ENCODE measurements at places on chromosomes 6 and 20.

- no peak for DNase-seq
Observed at GRCh38 chr6:34595332-34596184, 39.4 kb upstream of the SPDEF start.

GRCh38 chr6:127582777-127583462, 5.9 kb downstream of the C6orf58 start:
- no peak for DNase-seq

DNA sequence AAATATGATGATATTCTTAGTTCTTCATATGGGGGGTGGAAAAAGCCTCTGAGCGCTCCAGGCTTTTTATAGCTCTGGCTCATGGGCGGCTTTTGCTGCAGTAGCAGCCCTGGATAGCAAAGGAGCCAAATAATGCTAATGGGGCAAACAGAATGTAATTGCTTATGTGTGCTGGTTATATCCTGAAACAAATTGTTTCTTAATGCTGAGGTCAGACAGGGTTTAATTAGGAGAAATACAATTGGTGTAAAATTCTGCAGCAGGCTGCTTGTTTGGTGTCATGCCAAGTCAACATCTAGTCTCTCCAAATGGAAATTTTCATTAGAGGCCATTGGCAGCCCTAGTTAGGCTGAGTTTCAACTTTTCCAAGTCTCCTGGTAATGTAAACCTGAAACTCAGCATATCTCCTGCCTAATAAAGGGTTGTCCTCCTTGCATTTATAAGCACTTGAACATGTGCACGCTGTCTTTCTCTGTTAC, 530.1 kb upstream of the NOX3 start:
- no peak for DNase-seq

- DNase-seq: no peak
Observed at GRCh38 chr6:37623666-37624065, 74.0 kb downstream of the MDGA1 start.

DNA sequence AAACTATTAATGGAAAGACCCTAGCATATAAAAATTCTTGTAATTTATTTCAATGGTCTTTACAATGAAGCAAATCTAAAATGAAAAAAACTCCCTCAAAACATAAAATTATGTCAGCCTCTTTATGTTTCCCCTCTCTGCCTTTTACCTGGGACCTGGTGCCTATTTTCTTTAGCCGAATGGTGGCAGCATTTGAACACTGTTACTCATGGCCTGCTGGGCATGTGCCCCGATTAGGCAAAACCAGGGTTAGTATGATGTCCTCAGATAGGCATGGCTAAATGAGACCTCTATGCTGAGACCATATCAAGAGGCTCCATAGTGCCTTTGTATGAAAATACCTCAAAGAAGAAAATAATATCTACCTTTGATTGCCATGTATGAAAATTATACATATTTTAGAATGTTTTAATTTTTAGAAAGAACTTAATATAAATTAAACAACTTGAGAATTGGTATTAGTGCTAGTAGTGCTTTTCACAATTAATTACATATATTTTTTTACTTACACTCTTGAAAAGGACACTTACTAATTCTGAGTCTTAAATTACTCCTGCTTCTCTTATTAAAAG, 22.5 kb upstream of the C6orf58 start:
- no peak for DNase-seq

- no peak for DNase-seq
Observed at GRCh38 chr20:63187338-63188158, 28.4 kb downstream of the YTHDF1 start.

GRCh38 chr20:33667245-33667675, 517 bp downstream of the ACTL10 start:
- DNase-seq: no peak

- no peak for DNase-seq
Observed at GRCh38 chr20:18943542-18943941, 130.0 kb downstream of the SCP2D1 start.

DNA sequence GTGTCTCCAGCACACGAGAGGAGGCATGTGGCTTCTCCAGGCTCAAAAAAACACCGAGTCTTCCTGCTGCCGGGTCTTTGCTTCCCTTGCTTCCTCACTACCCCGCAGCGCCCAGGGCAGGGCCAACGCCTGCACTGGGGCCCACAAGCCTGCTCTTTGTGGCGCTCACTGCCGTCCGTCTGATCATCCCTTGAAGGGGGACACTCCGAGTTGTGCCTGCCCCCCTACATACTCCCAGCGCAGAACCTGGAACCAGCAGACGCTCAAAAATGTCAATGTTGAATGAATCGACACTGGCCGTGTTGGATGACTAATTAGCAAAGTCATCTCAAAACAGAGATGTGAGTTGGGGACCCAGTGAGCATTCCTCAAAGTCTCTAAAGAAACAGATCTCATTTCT, 8.1 kb upstream of the ARFGAP1 start:
- no peak for DNase-seq

GRCh38 chr6:154907291-154907690, 87.8 kb upstream of the TIAM2 start:
- DNase-seq: no peak

DNA sequence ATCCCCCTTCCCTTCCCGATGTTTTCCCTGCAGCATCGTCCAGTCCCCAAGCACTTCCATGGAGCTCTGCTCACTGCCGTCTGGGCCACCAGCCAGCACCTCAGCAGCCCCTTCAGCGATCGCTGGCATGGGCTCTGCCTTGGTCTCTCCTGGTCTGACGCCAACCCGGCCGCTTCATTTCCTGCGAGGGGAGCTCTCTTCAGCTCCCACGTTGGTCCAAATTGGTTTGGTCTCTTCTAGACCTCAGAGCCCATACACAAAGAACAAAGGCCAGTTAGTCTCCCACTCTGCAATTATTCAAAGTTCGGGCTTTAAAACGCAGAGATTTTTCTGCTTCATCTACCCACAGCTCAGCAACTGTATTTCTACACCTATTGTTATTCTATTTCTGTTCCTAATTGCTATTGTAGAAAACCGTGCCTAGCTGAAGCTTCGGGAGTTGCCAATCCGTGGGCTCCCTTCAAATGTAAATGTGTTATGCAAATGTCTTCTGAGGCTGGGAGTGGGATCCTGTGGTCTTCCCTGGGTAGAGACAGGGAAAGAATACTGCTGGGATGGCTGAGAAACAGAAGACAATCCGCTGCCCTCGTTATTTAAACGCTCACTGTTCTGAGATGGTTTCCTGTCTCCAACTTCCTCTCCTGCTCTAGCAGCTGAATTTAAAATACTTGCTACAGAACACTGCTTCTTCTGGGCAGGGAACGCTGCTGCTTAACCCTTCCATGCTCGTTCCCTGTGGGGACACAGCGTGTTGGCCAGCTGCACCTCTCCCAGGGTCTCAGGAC, 154.2 kb upstream of the QKI start:
- no peak for DNase-seq

DNA sequence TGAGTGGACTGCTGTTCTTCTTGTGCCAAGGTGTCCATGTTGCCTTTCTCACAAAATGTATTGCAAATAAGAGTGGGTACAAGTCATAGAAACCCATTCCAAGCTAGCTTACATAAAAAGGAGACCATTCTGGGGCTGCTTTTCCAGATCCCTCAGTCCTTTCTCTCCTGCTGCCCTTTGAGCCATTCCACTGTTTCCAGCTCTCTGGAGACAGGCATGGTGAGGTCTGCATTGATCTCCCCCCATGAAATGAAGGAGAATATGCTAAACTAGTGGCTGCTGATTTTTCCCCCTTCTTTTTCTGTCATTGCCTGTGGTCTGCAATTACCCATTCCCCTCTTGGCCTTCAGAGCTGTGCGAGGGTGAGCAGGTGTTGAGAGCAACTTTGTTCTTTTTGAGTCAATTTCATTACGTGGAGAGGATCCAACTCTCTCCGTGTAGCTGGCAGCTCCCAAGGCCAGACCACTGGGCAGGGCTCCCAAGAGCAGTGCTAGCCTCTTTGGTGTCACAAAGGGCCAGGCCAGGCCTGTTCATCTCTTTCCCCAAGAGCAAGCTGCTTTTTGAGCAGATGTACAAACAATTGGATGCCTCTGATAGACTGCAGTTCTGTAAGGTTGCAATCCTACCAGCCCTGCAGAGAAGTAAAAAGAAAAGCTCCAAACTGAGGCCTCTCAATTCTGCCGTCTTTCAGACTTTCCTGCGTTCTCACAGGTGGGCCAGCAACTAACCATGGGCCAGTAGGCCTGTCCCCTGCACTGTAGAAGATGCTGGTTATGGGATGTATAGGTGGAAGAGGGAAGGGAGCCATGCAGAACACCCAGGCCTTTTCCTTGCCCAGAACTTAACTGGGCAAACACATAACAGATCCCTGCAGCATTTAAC, 96.1 kb upstream of the ARMC2 start:
- no peak for DNase-seq

GRCh38 chr6:154996016-154996590, 988 bp downstream of the TIAM2 start:
- no peak for DNase-seq
